Brain microvascular endothelial cell (primary cell): ENCODE measurements at places on chromosomes 4 and X.

DNA sequence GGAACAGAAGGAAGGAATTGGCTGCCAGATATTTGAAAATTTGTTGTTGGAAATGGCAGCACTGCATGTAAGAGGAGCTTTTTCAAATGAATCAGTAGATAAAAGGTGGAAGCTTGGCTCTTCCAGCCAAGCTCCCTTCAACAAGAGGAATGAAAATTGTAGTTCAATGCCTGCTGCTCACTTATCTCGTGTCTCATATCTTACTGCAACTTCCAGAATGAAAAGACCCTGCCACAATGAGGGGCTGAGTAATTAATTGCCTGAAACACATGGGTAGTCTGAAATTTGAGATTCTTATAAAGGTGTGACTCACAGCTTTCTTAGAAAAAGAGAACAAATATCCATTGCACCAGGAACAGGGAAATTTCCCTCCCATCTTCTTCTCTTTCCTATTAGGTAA lies 53.0 kb downstream of the HAND2 start:
- no peak for DNase-seq

DNA sequence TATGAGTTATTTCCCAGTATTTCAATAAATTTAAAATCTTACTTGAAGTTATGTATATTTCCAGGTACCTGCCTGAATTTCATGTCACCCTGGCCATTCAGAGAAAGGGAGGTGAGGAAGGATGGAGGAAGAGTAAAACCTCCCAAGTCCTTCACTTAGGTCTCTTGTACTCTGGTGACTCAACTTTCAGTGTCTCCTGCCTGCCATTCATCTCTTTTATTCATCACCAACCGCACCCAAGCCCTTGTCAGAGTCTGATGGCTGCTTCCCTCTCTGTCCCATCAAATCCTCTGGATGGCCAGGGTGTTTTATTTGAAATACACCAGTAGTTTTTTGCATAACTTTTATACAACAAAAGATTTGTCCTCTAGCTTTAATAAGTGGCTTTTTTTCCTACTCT lies 17.8 kb downstream of the TMPRSS11E start:
- DNase-seq: no peak

DNA sequence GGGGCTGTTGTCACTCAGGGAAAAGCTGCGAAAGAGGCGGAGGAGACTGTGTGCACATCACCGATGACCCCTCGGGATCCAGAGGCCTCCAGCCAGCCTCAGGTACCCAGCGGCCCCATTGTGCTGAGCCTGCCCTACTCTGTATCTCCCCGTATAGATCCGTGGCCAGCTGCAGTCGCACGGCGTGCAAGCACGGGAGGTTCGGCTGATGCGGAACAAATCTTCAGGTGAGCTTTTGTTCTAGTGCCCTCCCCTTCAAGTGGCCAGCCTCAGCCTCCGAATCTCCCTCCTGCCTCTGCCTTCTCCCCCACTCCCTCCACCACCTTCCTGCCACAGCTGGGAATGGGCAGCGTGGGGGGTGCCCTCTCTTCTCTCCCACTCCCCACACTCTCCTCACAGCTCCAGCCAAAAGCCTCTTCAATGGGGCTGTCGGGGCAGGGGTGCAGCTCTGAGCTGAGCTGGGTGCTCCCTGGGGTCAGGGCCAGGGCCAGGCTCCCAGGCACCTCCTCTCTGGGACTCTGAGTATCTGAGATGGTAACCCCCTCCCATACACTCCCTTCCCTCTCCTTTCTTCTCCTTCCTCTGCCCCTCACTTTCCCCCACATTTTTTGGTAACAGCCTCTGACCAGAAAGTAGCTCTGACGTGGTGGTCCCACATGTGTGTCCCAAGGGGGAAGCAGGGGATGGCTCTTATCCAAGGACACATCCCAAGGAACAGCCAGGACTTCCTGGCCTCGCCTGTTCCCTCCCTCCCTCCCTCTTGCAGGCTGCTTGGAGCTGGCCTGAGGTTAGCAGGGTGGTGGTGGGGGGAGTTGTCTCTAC lies 20.4 kb upstream of the UBA1 start:
- no peak for DNase-seq

- DNase-seq: peak; percentile 31
Observed at GRCh38 chr4:139655116-139655515, 10.5 kb upstream of the MGST2 start.

- DNase-seq: no peak
Observed at GRCh38 chr4:8647626-8648025, 55.1 kb downstream of the CPZ start.

DNA sequence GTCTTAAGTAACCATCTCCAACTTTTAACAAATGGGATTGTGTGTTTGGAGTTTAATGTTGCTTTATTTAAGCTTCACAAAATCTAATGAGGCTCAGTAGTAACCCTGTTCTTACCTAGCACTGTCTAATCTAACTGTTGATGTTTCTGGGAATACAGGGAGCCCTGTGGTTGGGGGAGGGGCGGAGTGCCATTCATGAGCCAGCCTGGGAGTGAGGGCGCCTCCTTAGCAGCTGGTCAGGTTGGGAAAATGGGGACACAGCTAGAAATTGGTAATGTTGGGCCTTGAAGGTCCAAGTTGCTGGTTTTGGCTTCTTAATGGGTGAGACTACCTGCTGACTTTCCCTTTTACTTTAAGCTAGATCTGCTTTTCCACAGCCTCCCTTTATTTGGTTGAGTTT lies 22.9 kb upstream of the TADA2B start:
- no peak for DNase-seq

DNA sequence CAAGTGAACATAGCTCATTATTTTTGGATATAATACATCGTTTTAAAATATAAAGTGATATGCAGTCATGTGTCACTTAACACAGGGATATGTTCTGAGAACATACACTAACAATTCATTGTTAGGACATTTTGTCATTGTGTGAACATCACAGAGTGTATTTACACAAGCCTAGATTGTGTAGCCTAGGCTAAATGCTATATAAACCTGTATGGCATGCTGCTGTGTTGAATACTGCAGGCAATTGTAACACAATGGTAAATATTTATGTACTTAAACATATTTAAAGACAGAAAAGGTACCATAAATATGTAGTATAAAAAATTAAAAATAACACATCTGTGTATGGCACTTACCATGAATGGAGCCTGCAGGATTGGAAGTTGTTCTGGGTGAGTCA lies 44.9 kb upstream of the GPRIN3 start:
- DNase-seq: no peak

- no peak for DNase-seq
Observed at GRCh38 chrX:38768079-38768478, 33.2 kb upstream of the MID1IP1 start.

DNA sequence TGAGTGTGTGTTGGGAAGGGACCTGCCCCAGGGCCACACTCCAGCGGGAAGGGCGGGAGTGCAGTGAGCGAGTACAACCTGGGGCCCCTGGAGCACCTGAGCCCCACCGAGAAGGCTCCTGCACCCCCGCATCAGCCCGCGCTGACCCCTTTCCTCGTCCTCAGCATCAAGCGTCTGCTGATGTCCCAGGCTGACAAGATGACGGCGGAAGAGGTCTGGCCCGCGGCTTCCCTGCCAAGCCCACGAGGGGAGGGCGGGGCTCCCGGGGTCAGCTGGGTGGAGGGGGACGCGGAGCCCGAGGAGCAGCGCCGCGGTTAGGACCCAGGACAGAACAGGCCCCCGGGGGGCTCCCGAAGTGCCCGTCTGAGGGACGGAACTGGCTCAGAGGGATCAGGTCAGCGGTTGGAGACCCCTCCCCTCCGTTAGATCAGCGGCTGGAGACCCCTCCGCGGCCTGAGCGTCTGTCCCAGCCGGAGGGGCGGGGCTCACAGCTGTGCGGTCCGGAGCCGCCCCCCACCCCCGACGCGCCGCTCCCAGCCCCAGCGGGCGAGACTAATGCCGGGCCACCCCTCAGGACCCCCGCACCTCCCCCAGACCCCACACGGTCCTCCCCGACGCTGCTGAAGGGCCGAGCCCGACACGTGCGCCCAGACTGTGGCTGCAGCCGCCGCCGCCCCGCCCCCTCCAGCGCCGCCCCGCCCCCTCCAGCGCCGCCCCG lies 6.7 kb downstream of the MYL5 start:
- no peak for DNase-seq

- no peak for DNase-seq
Observed at GRCh38 chr4:27717431-27717755, 856.8 kb downstream of the STIM2 start.

GRCh38 chrX:71616672-71617529 lies 1.4 kb downstream of the CXCR3 start:
- no peak for DNase-seq

DNA sequence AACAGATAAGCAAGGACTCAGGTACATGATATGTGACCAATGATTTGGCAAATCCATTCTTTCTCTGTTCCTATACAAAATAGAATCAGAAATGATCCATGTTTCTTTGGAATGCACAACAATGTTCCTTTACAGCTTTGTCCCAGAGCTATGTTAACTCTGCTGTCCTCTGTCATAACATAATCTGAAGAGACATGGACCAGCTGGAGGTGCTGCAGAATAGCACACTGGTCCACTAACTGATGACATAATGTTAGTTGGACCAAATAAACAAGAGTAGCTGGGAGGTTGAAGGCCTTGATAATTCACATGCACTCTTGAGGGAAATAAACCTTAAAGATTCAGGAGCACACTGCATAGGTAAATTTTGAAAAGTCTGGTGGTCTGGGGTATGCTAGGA lies 23.0 kb upstream of the DHX15 start:
- no peak for DNase-seq

- peak; percentile 81 for DNase-seq
Observed at GRCh38 chr4:167903291-167903721, 189.0 kb upstream of the ANXA10 start.

DNA sequence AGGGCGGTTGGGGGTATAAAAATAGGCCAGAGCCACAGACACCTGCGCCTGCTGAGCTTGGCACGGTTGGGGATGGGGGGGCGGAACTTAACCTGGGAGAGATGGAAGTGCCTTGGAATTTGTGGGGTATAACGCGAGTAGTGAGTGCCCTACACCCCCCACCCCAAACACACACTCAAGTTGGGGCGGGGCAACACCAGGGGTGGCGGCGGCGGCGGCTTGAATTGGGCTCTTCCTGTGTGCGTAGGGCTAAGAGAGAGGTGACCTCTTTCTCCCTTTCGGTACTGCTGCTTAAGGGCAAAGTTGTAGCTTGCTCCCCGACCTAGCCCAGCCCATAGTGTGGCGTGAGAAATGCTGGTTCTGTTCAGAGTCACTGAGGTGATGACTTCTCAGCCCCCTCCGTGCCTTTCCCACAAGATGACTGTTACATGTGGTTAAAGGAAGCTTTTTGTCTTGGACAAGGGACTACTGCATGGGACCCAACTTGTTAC lies 839 bp downstream of the STK26 start:
- no peak for DNase-seq

DNA sequence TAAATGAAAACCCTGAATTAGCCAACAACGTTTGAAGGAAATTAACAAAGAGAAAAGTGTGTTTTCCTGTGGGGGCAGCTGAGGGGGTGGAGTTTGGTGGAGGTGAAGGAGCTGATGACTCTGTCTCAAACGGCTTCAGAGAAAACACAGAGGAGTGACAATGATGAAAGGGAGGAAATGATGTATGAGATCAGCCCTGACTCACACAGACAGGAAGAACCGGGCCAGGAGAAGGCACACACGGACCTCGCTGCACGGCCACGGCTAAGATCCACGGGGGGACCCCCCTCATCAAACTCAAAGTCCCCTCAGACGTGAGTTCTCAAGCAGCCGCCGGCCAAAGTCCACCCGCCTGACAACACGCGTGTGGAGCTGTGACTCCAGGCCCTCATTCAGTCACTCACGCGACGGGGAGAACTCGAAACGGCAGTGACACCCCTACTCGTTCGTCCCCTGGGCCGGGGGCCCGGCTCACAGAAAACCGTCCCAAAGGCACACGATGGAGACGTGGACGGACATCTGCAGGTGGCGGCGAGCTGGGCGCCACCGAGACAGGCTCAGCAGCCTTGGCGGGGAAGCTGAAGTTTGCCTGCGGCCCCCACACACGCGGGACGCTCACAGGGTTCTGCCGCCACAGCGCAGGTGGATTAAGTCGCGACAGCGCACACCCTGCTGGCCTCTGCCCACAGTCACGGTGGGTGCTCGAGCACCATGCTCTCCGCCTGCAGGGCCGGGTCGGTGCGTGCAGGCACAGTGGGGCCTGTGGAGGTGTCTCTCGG lies 28.8 kb downstream of the PPP2R3B start:
- peak; percentile 40 for DNase-seq

GRCh38 chrX:44291468-44292092 lies 51.9 kb downstream of the EFHC2 start:
- DNase-seq: no peak
